ENCODE measurements at places on chromosomes 2 and 18.

DNA sequence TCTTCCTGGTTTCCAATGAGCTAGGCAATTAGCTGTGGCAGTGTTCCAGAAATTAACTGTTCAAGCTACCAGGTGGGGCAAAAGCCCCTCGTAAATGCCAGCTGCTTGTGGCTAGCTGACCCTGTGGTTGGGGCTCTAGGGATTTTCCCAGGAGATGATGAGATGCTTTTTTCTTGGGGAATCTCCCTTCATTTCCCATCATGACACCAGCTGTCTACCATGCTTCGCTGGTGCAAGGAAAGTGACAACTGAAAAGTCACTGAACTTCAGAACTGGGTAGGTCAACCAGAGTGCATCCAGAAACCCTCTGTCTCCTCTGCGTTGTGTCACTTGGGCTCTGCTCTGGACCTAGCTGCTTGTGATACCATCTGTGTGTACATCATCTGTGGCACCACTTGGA is 386.5 kb upstream of the DCC start:
- DNase-seq, result no peak

- no peak for DNase-seq
Observed at GRCh38 chr2:178119179-178119922, 7.1 kb downstream of the RBM45 start.

DNA sequence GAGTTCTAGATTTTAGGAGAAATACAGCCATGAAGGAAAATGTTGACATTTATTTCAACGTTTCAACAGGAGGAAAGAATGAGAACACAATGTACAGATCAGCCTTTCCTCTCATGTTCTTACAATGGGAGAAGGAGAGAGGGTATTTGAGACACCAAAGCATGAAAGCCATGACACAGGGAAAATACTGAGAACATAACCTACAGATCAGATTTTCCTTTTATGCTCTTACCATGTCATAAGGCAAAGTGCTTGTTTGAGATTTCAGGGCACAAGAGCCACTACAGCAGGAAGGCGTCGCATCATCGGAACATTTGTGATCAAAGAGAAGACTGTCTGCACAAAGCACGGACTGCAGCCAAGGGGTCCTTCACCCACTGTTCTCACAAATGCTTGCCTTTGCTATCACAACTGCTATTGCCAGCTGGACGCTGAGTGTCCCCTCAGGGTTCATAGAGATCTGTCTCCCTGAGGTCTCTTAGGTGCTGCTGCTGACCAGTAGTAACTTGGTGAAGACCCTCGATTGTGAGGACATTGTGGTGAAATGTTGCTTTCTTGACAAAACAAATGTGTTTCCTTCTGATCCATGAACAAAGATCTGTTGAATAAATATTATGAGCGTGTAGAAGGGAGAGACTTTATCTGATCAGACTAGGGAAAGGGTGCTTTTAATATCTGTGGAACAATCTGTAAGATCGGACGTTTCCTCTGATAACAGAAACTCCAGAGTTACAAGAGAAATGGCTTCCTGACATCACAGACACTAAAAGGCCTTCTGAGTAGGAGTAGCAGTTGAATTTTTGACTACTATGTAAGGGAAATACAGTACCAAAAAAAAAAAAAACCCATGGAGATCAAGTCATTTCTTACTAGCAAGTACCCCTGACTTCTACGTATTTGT is 6.4 kb upstream of the IL1RL1 start:
- DNase-seq, result no peak

DNA sequence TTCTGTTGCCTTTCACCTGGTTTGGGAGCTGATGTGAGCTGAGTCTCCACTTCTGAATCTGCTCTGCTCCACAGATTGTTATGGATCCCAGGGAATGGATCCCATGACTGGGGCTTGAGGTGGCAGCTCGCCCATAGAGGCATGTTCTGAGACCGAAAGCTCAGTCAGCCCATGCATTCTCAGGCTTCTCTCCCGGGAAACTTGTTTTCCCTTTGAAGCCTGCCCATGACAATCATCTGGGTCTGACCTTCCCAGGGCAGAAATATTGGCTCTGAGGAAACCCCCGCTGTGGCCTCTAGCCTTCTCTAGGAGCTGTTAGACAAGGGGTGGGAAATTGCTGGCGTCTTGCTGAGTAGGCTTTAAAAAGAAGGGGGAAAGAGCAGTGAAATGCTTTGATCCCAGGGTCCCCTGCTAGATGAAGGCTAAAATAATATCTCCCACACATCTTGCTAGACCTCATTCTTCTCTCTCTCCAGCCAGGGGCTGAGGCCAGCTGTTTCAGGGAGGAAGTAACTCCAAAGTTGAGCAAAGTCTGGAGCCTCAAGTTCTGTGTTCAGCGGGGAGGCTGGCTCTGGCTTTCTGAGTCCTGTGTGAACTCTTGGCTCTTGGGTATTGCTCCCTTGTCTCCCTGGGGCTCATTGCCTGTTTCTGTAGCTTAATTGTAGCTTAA is 2.0 kb downstream of the VAMP8 start:
- no peak for DNase-seq

GRCh38 chr2:239147376-239147775 is 253.4 kb downstream of the HDAC4 start:
- DNase-seq, result no peak

- no peak for DNase-seq
Observed at GRCh38 chr2:106165561-106165960, 28.5 kb downstream of the UXS1 start.

GRCh38 chr2:5459041-5459440 is 233.1 kb upstream of the SOX11 start:
- no peak for DNase-seq

- DNase-seq, result no peak
Observed at GRCh38 chr2:177187631-177188312, 24.8 kb upstream of the HNRNPA3 start.

DNA sequence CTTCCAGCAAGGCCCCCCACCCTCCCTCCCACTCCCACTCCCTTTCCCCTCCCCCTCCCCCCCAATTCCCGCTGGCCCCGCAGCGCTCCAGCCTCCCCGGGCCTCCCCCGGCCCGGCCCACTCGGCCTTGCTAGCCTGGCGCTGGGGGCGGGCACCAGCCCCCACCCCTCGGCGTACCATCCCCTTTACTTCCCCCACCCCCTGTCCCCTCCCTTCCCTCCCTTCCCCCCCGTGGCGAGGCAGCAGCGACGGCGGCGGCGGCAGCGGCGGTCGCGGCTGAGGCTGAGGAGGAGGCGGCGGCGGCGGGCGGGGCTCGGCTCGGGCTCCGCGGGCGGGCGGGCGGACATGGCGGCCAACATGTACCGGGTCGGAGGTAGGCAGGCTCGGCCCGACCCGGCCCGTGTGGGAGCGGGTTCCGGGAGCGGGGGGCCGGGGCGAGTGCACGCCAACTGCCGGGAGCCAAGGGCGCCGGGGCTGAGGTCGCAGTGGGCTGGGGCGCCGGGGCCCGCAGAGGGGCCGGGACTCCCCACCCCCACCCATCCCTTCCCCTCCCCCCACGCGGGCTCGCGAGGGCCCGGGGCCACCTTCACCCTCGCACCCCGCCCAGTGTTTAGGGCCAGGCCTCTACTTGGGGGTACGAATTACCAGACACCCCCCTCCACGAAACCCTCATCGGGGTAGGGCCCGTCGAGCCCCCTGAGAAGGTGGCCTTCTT is at the start of gene MTA3:
TSS of gene MTA3 (plus strand) at position 232 of the 715 bp plus-strand sequence. CDS start at position 346, 114 bp downstream.
- DNase-seq, result peak; percentile 25

- DNase-seq, result no peak
Observed at GRCh38 chr2:144830543-144830942, 310.6 kb upstream of the ZEB2 start.

- no peak for DNase-seq
Observed at GRCh38 chr2:191580581-191580980, 97.4 kb upstream of the NABP1 start.

GRCh38 chr18:1906421-1906820 is 664.9 kb downstream of the METTL4 start:
- no peak for DNase-seq

DNA sequence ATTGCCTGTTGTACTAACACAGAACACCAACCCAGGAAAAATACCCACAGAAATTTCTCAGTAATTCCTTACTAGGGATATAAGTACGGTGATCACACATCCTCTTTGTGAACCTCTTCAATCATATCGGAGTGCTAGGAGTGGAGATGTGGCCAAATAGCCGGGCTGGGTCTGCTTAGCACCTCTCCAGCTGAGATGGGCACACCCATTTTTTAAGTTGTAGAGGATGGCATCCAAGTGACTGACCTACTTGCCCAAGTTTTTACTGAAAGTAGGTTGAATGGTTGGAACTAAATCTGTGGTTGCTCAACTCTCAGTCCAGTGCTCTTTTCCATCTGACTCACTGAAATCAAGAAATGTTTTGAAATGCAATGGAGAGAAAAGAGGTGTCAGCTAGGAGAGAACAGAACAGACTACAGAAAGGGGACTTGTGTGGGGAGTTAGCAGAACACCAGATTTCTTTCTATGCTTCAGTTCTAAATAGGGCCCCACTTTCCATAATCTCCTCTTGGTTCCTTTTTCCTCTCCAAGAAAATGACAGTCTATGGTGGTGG is 68.7 kb upstream of the FSHR start:
- no peak for DNase-seq

- DNase-seq, result no peak
Observed at GRCh38 chr18:47975701-47976100, 45.2 kb upstream of the SMAD2 start.

GRCh38 chr2:63834401-63834800 is 7.3 kb upstream of the UGP2 start:
- no peak for DNase-seq

DNA sequence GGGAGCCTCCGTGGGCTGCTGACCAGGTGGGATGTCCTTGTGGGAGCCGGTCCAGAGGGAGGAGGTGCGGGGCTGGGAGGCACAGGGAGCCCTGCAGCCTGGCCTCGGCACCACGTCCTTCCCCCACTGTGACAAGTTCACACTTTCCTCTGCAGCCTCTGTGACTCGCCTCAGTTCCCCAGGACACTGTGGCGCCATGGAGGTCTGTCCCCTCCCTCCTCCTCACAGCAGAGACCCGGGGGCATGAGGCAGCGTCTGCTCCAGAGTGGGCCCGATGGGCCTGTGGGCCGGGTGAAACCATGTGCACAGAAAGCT is 27.3 kb upstream of the KCNG2 start:
- DNase-seq, result no peak

DNA sequence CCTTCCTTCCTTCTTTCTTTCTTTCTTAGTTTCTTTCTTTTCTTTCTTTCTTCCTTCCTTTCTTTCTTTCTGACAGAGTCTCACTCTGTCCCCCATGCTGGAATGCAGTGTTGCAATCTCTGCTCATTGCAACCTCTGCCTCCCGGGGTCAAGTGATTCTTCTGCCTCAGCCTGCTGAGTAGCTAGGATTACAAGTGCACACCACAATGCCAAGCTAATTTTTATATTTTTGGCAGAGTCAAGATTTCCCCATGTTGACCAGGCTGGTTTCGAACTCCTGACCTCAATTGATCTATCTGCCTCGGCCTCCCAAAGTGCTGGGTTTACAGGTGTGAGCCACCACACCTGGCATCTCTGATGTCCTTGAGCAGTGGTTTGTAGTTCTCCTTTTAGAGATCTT is 48.5 kb downstream of the IL1R2 start:
- DNase-seq, result no peak

DNA sequence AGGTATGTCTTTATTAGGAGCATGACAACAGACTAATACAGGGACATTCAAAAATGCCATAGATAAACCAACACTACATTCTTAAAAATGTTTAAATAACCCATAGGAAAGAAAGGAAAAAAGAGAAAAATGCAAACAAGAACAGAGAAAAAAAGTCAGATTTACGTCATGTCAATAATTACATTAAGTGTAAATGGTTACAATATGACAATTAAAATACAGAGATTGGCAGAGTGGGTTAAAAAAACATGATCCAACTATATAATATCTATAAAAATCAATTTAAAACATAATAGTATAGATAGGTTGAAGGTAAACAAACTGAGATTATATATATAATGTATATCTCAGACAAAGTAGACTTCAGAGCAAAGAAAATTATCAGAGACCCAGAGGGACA is 255.8 kb downstream of the ANAPC1 start:
- DNase-seq, result no peak

DNA sequence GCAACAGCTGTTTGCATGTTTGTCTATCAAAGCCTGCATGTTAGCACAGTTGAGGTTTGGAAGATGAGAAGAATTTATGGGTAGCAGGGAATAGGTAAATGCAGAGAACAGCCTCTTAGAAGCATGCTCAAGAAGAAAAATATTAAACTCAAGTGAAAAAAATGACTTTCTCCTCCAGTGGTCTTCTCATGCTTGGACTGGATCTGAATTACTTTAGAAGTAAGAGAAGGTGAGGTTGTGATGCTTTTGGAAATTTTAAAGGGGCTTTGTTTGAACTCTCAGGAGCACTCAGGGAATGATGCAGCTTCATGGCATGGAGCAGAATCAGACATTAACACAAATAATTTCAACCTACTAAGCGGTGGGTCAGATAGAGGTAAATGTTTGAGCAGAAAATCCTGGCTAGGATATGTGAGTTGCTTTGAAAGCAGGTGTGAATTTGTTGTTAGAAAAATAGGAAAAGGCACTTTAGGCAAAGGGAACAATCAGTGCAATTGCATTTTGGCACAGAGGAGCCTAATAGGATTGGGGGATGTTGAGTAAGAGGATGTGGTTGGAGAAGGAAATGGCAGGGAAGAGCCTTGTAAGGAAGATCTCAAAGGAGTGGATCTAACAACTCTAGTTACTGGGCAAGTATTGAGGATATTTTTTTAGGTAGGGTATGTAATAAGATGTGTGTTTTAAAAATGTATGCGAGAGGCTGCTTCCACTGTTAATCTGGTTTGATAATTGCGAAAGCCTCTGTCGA is 76.3 kb downstream of the DDX1 start:
- no peak for DNase-seq

DNA sequence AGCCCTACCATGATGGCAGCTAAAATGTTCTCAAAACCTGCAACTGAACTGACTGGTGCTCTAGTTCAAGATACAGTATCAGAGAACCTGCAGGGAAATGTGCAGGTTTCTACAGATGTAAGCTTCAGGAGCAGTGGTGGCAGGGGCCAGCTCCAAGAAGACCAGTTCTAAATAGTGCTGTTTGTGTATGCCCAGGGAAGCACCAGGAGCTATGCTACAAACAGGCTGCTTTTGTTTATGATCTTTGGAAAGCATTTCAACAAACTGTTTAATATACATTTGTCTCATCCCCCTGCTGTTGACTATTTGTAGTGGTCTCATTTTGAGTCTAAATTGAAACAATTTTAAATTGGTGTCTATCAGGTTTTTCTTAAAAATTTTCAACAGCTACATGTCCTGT is 20.7 kb downstream of the FZD5 start:
- DNase-seq, result no peak

- no peak for DNase-seq
Observed at GRCh38 chr2:96950381-96951124, 35.8 kb downstream of the FAM178B start.

- peak; percentile 37 for DNase-seq
Observed at GRCh38 chr2:241967467-241968144, 98.1 kb downstream of the RTP5 start.

GRCh38 chr18:2178036-2178435 is 393.3 kb downstream of the METTL4 start:
- DNase-seq, result no peak
